ENCODE measurements at places on chromosomes 5 and 9.

- DNase-seq: no peak
These were observed 11.6 kb downstream of the AGPAT2 start for GRCh38 chr9:136675477-136676296.

DNA sequence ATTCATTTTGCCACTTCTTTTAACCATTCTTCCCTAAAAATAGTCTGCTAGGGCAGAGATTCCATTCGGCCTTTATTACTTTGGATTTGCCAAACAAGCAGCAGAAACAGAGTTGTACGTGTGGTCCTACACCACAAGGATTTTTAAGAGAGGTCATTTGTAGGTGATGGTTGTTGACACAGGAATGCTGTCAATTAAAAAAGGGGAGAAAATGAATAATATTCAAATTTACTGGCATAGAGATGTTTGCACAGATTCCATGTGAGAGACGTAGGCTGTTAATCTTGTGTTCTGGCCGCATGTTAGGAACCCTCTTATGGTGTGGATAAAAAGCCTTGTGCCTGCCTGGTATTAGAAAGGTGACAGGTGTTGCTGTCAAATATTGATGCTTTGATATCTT, 34.9 kb downstream of the TRIO start:
- DNase-seq: no peak

DNA sequence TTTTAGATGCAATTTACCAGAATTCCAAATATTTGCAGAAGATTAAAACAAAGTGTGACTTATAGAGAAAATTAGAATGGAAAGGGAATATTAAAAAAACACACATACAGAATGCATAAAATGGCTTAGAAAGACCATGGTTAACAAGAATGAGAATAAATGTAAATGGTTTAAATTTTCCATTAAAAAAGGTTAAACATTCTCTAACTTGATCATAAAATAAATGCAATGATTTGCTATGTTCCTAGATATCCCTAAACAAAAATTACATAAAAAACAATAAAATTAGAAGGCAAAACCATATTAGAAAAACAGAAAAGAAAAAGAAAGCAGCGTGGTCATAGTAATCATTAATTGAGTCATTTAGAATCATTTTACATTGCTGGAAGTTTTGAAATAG, 152.5 kb downstream of the TMEM38B start:
- DNase-seq: no peak

DNA sequence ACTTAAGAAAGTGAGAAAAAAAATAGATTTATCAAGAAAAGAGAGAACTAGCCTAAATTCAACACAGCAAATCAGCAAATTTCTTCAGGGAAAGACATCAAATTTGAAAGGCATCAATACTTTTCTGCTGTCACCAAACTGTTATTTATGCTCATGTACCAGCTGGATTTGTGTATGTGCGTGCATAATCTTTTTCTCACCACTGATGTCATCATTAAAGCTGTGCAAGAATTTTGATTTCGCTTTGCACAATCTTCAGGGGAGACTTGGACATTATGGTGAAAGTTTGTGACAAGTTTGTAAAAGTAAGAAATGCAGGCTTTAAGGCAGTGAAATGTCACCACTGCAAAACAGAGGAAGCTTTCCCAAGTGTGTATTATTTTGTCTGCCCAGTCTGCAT, 215.4 kb downstream of the SLF1 start:
- no peak for DNase-seq

DNA sequence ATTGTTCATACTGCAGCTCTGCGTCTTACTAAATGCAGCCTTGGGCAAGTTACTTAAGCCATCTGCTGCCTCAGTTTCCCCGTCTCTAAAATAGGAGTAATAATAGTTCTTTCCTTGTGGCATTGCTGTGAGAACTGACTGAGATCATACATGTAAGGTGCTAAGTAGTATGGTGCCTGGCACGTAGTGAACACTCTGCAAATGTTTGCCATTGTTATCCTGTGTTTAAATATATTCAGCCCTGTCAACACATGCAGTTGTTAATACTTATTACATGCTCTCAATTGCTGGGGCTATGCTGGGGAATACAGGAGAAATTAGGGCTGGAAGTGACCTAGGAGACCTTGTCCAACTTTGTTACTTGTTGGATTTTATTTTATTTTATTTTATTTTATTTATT, 105.2 kb upstream of the RAI14 start:
- DNase-seq: no peak

- DNase-seq: no peak
These were observed 54.5 kb upstream of the RAD23B start for GRCh38 chr9:107228496-107229039.

DNA sequence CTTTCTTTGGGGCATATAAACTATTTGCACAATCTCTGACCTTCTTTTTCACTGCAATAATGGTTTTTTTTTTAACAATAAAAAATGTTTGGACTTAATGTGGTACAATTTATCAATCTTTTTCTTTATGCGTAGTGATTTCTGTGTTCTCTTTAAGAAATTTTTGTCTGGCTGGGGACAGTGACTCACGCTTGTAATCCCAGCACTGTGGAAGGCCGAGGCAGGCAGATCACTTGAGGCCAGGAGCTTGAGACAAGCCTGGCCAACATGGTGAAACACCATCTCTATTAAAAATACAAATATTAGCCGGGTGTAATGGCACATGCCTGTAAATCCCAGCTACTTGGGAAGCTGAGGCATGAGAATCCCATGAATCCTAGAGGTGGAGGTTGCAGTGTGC, 72.3 kb downstream of the STK32A start:
- DNase-seq: no peak

GRCh38 chr9:72415163-72415562, 50.2 kb upstream of the ZFAND5 start:
- DNase-seq: no peak

GRCh38 chr5:89399548-89399947, 516.6 kb upstream of the MEF2C start:
- DNase-seq: no peak

DNA sequence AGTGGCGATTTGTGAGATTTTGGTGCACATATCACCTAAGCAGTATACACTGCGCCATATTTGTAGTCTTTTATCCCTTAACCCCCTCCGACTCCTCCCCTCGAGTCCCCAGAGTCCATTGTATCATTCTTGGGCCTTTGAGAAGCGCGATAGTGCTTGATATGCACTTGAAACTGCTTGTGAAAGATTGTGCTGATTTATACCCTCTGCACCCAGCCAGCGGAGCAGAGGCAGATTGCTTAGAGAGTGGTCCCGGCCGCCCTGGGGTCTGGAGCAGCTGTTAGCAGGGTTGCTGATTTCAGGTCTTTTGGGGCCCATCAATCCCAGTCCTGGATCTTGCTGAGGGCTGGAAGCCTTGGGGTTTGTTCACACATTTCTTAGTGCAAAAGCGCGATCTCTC, 13.0 kb upstream of the FAM240B start:
- no peak for DNase-seq

GRCh38 chr9:28320616-28321015, 747.3 kb upstream of the C9orf72 start:
- no peak for DNase-seq

DNA sequence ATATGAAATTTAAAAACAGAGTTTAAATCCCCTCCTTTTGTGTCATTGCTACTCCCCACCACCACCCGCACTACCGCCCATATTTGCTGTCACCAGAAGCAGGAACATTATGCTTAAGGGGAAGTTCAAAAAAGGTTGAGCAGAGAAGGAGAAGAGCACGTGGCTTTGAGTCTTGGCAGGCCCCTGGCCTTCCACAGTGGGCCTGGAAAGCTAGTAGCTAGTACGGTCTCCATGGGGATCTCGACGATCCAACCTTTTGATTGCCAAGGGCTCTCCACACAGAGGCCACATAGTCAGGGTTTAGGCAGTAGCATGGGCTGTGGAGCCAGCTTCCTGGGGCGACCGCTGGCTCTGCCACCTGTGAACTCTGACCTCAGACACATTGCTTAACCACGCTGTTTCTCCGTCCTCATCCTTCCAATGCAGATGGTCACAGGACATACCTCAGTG, 90.1 kb downstream of the GOLPH3 start:
- DNase-seq: no peak

- no peak for DNase-seq
These were observed 232.1 kb downstream of the FBXO4 start for GRCh38 chr5:42157215-42157614.

- DNase-seq: peak; percentile 81
These were observed 30.0 kb upstream of the TTLL11 start for GRCh38 chr9:122122903-122123632.

GRCh38 chr9:8895861-8896224, 1096.3 kb upstream of the DMAC1 start:
- no peak for DNase-seq

- DNase-seq: no peak
These were observed 422.7 kb downstream of the MTRR start for GRCh38 chr5:8291641-8292040.

DNA sequence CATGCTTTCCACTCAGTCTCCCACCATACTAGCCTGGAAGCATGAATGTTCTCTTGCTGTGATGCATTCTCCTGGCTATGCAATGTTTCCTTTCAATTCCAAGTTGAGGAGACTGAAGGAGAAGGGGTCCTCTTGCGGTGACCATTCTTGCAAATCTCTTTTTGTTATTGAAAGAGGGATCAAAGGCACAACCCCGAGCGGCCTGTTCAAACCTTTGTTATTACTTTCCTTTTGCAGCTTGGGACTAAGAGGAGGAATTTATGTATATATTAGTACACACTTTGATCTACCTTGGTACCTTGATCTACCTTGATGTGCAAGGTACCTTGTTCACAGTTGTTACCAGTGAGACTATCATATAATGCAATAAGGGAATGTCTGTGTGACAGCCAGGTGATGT, 147.3 kb downstream of the KCTD16 start:
- DNase-seq: no peak
